ENCODE measurements at places on chromosomes 1 and 21.
A peak's percentile ranks its signal among the peaks of the same experiment; 100 is the strongest.

DNA sequence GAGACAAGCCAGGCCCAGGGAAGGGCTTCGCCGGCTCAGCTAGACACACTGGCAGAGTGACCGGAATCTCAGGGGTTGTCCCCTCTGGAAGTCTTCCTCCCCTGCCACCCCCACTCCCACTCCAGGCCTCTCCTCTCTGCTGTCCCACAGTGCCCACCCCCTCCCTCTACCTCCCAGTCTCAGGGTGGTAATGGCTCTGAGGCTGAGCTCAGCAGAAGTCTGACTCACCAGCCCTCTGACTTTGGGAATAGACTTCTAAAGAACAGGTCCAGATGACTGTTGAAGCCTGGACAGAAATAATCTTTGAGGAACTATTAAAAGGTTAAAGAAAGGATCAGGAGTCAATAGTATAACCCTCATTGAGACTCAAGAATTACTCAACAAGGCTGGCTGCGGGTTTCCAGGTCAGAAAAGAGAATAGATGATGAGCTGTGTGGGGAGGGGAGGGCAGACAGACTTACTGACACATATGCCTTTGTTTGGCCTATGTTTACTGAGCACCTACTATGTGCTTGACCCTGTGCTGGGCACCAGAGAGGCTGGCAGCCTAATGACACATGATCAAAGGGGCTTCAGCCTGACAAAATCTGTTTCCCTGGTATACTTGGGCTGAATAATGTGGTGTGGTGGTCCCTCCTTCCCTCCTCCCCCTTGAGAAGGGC is 8.2 kb downstream of the HCRTR1 start:
- DNase-seq, result no peak

- DNase-seq, result peak; percentile 67
Measured at GRCh38 chr1:159900086-159900680, at the start of gene CFAP45. Gene CFAP45 (minus strand): TSS chr1:159900165. CDS start chr1:159900098, 67 bp downstream.

DNA sequence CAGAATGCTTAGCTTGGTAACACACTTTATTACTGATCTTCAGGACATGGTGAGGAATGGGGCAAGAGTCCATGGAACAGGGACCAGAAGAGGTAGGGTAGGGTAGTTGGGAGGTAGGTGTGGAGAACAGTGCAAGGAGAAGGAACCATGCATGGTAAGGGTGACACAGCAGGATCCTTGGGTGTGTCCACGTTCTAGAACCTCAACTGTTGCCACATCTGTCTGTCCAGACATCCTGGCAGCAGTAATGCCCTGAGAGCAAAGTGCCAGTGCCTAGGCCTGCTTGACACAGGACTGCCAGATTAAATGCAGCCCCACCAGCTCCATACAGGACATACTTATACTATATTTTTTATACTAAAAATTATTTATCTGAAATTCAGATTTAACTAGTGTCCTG is 13.9 kb downstream of the DMAP1 start:
- DNase-seq, result peak; percentile 41

DNA sequence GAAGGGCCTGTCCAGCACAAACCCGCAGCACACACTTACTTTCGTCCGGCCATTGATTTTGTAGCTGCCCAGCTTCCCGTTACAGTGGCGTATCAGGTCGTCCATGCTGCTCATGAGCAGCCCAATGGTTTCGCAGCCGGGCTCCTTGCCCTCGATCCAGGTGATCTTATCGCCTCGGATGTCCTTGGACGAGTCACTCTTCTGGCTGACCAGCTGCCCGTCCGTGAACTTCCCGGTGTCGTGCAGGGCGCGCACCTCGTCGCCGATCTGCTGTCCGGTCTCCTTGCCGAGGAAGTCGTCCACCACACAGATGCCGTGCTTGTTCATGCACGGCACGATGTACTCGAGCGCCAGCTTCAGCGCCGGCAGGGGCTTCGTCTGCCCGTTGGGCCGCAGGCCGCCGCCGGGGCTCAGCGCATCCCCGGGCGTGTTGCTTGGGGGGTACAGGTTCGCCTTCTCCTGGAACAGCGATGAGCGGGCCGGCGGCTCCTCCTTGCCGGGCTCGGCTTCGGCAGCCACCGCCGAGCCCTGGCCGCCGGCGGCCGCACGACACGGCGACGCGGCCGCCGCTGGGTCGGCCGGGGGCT is 1.0 kb downstream of the EGLN1 start:
- peak; percentile 31 for DNase-seq

GRCh38 chr1:115647919-115648650 is 6.3 kb downstream of the VANGL1 start:
- no peak for DNase-seq

DNA sequence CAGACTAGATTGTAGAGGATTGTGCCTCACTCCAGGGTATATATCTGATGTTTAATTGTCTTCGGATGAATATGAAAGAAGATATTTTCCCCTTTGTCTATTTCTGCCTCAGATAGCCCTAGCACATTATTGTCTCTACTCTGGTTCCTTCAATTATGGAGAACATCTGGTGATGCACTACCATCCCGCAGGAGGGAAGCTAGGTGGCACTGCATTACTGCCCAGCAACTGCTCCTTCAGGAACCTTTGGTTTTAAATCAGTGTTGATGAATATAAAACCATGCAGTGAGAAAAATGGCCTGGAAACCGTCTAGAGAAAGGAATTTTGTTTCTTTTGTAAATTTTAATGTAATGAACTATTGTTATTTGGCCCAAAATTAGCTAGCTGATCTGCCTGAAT is 68.5 kb downstream of the GPR88 start:
- peak; percentile 73 for DNase-seq

- peak; percentile 86 for DNase-seq
Measured at GRCh38 chr1:1324524-1325287, at the start of the genes CPTP and INTS11. Gene CPTP (plus strand): TSS chr1:1324802. CDS start chr1:1326911, 2,109 bp downstream. Gene INTS11 (minus strand): TSS chr1:1324660. CDS start chr1:1324608, 52 bp downstream.

DNA sequence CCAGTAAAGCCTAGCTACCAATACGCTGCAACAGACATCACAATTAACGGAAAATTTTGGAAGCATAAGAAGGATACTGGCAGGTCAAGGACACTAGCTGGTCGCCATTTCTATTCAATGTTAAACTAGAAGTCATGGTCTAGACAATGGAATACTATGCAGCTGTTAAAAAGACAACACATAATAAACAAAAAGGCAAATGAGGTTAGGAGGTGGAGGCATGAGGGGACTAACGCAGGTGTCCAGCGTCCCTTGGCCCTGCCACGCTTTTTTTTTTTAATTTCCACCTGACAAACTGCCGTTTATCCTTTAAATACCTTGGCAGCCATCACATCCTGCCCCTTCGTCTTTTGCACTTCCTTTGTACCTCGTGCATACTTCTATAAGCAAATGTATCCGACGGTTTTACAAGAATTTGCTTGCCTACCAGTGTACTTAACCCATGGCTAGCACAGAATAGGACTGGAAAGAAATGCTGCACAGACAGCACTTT is 698 bp upstream of the SLC22A15 start:
- no peak for DNase-seq

DNA sequence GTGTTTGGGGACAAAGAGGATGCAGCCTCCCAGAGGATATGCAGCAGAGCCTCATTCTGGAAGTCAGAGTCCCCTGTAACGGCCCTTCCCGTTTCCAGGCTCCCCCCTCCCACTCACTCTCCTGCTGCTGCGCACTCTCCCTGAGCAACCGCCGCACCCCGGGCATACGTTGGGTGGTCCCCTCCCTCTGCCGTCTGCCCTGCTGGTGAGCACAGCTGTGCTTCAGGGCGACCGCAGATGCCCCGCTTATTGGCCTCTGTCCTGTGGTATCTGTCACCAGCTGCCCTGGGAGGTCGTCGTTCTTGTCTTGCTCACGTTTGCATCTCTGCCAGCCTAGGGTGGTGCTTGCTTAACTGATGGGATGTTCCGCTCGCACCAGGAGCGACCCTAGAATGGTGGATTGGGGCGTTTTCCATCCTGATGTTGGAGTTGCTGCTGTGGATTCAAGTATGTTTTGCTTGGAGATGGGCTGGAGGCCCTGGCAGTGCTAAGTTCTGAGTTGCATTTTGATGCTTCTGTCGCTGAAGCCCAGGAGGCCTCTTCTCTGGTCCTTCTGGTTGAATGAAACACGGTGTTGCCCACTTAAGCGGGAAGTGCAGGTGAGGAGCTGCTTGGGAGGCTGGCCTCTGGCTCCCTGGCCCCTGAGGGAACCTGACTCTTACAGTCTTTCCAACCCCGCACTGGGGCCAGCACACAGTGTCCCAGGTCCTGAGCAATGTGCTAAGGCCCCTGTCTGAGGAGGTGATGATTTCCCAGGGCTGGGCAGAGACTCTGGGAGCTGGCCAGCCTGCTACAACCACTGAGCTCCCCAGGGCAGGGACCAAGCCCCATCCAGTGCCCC is 3.2 kb downstream of the TMEM201 start:
- no peak for DNase-seq

DNA sequence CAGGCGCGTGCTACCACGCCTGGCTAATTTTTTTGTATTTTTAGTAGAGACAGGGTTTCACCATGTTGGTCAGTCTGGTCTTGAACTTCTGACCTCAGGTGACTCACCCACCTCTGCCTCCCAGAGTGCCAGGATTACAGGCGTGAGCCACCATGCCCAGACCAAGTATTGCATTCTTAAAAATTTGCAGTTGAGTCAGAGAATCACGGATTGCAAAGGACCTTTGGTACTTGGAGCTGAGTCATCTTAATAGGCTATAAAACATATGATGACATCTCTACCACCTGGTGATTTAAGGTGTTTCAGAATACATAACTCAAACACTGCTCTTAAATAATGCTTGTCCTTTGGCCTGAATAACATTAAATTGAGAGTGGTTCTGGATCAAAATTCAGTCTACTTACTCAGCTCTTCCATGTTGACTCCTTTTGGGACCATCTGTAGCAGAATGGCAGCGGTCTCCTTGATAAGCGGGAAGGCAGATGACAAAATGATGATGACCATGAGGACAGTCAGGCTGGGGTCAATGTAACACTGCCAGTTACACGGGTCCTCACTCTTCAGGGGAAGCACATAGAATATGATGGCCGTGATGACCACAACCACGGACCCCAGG is 10.4 kb downstream of the SLC30A10 start:
- no peak for DNase-seq

DNA sequence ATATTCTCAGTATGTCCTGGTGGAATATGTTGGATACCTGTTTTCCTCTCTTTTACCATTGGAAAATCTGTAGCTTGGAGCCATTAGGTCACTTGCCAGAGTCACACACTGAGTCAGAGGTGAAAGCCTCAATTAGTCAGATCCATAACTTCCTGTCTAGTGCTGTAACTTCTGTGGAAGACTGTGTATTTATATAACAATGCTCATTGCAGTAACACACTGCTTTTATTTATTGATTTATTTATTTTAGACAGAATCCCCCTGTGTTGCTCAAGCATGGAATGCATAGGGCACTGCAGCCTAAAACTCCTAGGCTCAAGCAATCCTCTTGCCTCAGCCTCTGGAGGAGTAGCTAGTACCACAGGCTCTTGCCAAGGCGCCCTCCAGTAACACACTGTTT is 1.3 kb upstream of the DOCK7 start:
- peak; percentile 87 for DNase-seq

- DNase-seq, result no peak
Measured at GRCh38 chr1:93976291-93976690, 67.1 kb upstream of the GCLM start.

GRCh38 chr1:47992720-47993415 is 4.3 kb downstream of the TRABD2B start:
- DNase-seq, result peak; percentile 93

- no peak for DNase-seq
Measured at GRCh38 chr1:37650173-37650572, 15.5 kb upstream of the RSPO1 start.

GRCh38 chr1:209103092-209103491 is 480.4 kb upstream of the CAMK1G start:
- DNase-seq, result no peak

GRCh38 chr1:5745800-5746610 is 246.2 kb downstream of the NPHP4 start:
- DNase-seq, result peak; percentile 47

GRCh38 chr21:16863362-16863905 is 649.4 kb upstream of the CXADR start:
- peak; percentile 2 for DNase-seq

DNA sequence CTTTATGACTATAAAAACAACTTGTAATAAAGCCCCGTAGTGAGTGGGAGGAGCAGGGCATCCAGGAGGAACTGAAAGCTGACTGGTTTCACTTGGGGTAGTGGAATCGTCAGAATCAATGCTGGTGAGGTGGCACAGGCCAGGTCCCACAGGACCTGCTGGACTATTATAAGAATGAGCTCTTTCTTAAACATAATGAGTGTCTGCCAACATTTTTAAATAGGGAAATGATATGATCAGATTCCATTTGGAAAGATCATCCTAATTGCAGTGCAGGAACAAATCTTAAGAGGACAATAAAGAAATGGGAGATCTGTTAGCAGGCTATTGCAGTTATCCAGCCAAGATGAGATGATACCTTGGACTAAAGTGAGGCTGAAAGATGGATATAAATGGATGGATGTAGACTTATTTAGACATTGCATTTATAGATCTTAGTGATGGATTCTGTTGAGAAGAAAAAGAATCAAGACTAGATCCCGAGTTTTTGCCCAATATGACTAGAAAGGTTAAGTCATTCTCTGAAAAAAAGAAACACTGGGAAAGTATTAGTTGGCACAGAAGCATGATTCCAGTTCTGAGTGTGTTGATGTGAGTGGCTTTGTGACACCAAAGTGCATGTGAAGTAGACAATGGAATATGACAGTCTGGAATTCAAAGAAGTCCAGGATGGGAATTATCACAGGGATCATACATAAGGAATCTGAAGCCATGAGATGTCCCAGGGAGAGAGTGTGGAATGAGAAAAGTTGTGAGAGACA is 153.3 kb upstream of the SGIP1 start:
- DNase-seq, result peak; percentile 69

GRCh38 chr1:56099766-56100265 is 479.5 kb downstream of the PLPP3 start:
- DNase-seq, result peak; percentile 43

- DNase-seq, result no peak
Measured at GRCh38 chr1:35605867-35606182, 32.7 kb downstream of the TFAP2E start.

- DNase-seq, result no peak
Measured at GRCh38 chr1:194366705-194367104, 1180.3 kb upstream of the B3GALT2 start.

DNA sequence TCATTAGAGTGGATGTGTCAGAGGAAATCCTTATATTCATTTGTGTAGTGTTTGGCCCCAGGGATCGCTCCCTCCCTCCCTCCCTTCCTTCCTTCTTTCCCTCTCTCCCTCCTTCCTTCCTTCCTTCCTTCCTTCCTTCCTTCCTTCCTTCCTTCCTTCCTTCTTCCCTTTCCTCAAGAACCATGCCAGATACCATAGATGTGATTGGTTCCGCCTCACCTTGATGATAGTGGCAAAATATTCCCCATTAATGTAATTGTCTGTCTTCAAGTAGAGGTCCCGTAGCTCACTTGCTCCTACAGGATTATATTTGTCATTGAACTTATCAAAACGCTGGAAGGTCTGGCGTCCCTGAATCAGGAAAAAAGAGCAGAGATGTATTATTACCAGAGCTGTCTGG is 7.8 kb upstream of the DENND2C start:
- no peak for DNase-seq

DNA sequence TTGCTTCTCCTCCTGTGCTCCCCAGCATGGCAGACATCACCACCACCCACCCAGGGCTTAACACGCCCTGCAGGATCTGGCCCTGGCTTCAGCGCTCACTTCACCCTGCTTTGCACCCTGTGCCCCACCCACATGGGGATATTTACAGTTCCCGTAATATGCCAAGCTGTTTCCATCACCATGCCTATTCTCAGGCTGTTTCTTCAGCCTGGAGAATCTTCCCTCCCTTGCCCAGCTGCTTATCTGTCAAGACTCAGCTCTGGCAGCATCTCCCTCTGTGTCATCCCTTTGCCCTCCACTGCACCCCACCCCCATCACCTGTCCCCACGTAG is 3.6 kb upstream of the AHCYL1 start:
- no peak for DNase-seq

GRCh38 chr1:165647517-165647916 is 16.5 kb downstream of the MGST3 start:
- no peak for DNase-seq

- DNase-seq, result no peak
Measured at GRCh38 chr21:18161841-18162240, 82.8 kb upstream of the CHODL start.

Measured in fibroblast of gingiva (primary cell).